Activated CD4-positive, alpha-beta T cell treated with anti-CD3 and anti-CD28 coated beads, Interleukin-2, amount 50 U/mL, for 1 hour (primary cell): ENCODE measurements at places on chromosomes 12 and 14.

GRCh38 chr12:9707864-9708808 is 24.8 kb downstream of the CLECL1 start:
- DNase-seq, result peak; percentile 65

GRCh38 chr14:59176765-59177164 is 11.7 kb upstream of the DAAM1 start:
- DNase-seq, result no peak

- no peak for DNase-seq
These were observed 20.1 kb upstream of the PLEK2 start for GRCh38 chr14:67432050-67432564.

DNA sequence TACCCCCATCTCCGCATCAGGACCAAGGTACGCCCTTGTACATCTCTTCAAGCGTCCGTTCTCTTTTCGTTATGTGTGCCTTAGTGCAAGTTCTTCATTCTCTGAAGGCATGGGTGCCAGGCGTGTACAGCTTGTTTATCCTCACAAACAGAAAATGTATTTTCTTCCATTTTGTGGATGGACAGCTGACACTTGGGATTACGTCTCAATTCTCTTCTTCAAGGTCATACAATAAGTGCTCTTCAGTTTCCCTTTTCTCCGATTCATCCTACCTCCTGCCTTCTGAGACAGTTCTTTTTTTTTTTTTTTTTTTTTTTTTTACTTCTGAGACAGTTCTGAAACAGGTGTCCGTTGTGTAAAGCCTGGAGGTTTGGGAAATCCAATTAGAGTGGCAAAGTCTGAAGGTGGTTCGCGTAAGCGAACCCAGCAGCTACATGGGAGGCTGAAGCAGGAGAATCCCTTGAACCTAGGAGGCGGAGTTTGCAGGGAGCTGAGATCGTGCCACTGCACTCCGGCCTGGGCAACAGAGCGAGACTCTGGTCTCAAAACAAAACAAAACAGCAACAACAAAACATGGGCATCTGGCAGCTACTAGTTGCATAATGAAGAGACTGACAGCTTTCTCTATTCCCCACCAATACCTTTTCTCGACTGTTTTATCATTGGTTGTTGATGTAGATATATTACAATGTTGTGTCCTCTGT is 734 bp downstream of the COX6A1 start:
- DNase-seq, result no peak

- no peak for DNase-seq
These were observed 13.2 kb downstream of the HEBP1 start for GRCh38 chr12:12986775-12987331.

- DNase-seq, result no peak
These were observed 130.0 kb downstream of the SLC15A4 start for GRCh38 chr12:128693771-128694170.

GRCh38 chr14:94649543-94650443 is 37.6 kb downstream of the SERPINA3 start:
- no peak for DNase-seq

GRCh38 chr14:104120281-104120741 is 18.1 kb upstream of the KIF26A start:
- DNase-seq, result no peak

DNA sequence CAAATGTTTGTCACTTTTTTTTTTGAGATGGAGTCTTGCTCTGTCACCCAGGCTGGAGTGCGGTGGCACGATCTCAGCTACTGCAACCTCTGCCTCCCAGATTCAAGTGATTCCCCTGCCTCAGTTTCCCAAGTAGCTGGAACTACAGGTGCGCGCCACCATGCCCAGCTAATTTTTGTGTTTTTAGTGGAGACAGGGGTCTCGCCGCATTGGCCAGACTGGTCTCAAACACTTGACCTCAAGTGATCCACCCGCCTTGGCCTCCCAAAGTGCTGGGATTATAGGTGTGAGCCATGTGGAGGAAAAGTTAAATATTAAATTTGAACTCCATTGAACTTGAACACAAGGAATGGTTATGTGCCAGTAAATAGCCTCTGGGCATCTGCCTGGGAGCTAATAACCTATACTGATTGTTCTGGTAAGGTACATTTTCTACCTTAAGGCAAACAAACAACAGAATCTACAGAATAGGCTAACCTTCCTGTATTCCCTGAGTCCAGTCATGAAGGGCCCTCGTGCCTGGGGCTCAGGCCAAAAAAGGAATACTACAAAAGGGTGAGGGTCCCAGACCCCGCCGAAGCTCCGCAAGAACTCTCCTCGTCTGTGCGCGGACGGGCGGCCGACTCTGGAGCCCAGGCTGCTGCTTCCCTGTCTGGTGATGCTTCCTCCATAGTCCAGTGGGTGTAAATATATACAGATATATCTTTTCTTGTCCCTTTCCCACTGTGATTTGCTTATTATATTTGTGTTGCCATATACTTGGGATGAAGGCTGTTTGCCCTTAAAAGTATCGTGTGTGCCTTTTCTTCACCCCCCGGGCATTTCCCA is 74.0 kb upstream of the EIF5 start:
- DNase-seq, result no peak
